ENCODE measurements at places on chromosomes 4 and X. TPM values are rescaled to one million over a fixed set of nuclear protein-coding genes. Genes with fewer than 3 reads are reported as not detected.

- DNase-seq: peak; percentile 96
Observed at GRCh38 chr4:125389713-125390112, 75.0 kb downstream of the FAT4 start.

- no peak for DNase-seq
Observed at GRCh38 chr4:165864271-165864670, 8.8 kb upstream of the TLL1 start.

DNA sequence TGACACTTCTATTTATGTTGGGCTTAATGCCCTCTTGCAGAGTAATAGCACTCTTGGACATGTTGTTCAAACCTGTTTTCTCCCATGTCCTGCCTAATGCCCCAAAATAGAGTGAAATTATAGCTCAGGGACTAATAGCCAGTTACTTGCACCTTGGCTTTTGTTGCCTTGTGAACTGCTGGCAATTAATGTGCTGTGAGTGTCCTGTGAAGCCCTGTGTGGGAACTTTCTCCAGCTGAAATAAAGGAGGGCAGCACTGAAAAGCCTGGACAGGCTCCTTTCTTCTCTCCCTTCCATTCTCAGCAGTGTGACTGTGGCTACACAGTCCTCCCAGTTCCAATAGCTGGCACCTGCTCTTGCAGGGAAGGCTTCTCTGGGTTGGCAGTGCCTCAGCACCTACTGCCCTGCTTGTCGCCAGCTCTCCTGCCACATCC is 72.4 kb downstream of the DCLK2 start:
- no peak for DNase-seq

DNA sequence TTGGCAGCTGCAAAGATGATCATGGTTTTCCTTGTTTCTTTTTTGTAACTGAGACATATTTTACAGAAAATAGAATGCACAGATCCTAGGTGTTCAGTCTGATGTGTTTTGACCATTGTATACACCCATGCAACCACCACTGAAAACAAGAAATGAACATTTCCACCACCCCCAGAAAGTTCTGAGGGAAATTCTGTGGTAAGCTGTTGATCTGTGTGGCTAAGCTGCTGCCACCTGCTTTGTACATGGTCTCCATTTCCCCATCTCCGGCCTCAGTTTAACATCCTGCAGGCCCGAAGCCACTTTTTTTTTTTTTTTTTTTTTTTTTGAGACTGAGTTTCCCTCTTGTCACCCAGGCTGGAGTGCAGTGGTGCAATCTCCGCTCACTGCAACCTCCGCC is 65.3 kb downstream of the NYX start:
- no peak for DNase-seq

The REELD1 gene
- total RNA-seq: not detected

The PNMA6A gene
- total RNA-seq: 0.18 TPM

DNA sequence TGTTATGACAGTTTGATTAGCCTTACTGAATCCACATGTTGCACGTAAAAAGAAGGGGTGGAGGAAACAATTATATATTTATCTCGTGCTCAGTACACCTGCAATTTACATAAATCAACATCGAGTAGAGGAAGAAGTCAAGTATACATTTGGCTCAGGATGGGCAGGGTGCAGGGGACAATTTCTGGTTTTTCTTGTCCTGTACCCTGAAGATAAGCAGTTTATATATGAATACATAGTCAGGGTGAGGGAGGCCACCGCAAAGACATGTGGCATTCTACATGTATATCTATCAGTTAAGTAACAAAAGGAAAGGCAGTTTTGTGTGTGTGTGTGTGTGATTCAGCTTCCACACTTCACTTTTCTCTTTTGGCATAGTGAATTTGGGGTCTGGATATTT is 11.1 kb upstream of the EREG start:
- DNase-seq: no peak

- DNase-seq: no peak
Observed at GRCh38 chr4:121185960-121186359, 21.8 kb upstream of the TNIP3 start.

The LRP2BP gene
- total RNA-seq: 0.56 TPM
